ENCODE measurements at places on chromosomes 5 and 9. TPM values are rescaled to one million over a fixed set of nuclear protein-coding genes. Genes with fewer than 3 reads are reported as not detected.

The MLANA gene
- total RNA-seq, result not detected

The PTGS1 gene
- 10.4 TPM for total RNA-seq

The ANKRA2 gene
- total RNA-seq, result 19.9 TPM

The STKLD1 gene
- total RNA-seq, result 0.32 TPM

The ZNF658 gene
- 3.9 TPM for total RNA-seq

The TLX3 gene
- total RNA-seq, result not detected

The ABL1 gene
- total RNA-seq, result 61.2 TPM

The CD274 gene
- total RNA-seq, result 10.3 TPM

The PCDHGA1 gene
- 0.86 TPM for total RNA-seq

The MLLT3 gene
- 44.9 TPM for total RNA-seq

The PFN3 gene
- not detected for total RNA-seq

The ADAMTSL2 gene
- under 0.01 TPM for total RNA-seq

The NRG2 gene
- under 0.01 TPM for total RNA-seq

The IL7R gene
- total RNA-seq, result 74.7 TPM

The PRLR gene
- total RNA-seq, result 3.5 TPM

The DROSHA gene
- 37.0 TPM for total RNA-seq

The LHX6 gene
- not detected for total RNA-seq

The PCDHGB4 gene
- 11.0 TPM for total RNA-seq

The PHF24 gene
- total RNA-seq, result not detected

The ZFP37 gene
- total RNA-seq, result 1.6 TPM

The ELL2 gene
- 302 TPM for total RNA-seq

The GLIPR2 gene
- total RNA-seq, result 29.4 TPM

The RMRP gene
- total RNA-seq, result 163,599 TPM

The IFNA13 gene
- total RNA-seq, result not detected

The IRX1 gene
- not detected for total RNA-seq

The DDX4 gene
- not detected for total RNA-seq

The ANKRD31 gene
- total RNA-seq, result under 0.01 TPM

The PRDM9 gene
- total RNA-seq, result not detected

The MSMP gene
- not detected for total RNA-seq

The AP3B1 gene
- total RNA-seq, result 113 TPM

The TAF11L4 gene
- total RNA-seq, result not detected

The GABRA6 gene
- total RNA-seq, result not detected

The SLC45A2 gene
- not detected for total RNA-seq

The TAF11L10 gene
- not detected for total RNA-seq

The IFNK gene
- total RNA-seq, result not detected

The SIL1 gene
- total RNA-seq, result 57.0 TPM

The FRRS1L gene
- total RNA-seq, result not detected

The ZNF300 gene
- total RNA-seq, result 6.9 TPM

The DIPK1B gene
- 0.43 TPM for total RNA-seq

The TMEM141 gene
- total RNA-seq, result 39.7 TPM

The OBP2B gene
- total RNA-seq, result not detected

The WDR36 gene
- 61.7 TPM for total RNA-seq

The PCDHGA4 gene
- total RNA-seq, result 7.3 TPM

The SMC5 gene
- total RNA-seq, result 39.3 TPM

The ANKRD34B gene
- not detected for total RNA-seq
